RWPE1 (cell line): ENCODE measurements at places on chromosomes 1 and 21.

- peak; percentile 86 for DNase-seq
Measured at GRCh38 chr1:229887043-229887822, 179.8 kb upstream of the GALNT2 start.

DNA sequence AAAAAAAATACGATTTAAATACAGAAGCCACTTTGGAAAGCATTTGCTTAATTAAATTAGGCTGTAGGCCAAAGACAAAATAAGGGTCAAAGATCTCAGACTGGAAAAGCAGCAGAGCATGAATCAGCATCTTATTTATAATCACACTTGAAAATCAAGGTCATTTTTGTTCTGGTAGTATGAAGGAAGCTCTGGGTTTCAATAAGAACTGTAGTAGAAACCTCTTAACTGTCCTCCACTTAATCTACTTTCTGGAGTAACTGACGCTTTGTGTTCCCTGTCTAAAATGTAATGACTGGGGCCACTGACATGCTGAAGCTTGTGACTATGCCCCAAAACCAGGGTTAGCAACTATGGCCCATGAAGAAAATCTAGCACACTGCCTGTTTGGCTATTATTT, 450.7 kb upstream of the ZP4 start:
- DNase-seq: no peak

DNA sequence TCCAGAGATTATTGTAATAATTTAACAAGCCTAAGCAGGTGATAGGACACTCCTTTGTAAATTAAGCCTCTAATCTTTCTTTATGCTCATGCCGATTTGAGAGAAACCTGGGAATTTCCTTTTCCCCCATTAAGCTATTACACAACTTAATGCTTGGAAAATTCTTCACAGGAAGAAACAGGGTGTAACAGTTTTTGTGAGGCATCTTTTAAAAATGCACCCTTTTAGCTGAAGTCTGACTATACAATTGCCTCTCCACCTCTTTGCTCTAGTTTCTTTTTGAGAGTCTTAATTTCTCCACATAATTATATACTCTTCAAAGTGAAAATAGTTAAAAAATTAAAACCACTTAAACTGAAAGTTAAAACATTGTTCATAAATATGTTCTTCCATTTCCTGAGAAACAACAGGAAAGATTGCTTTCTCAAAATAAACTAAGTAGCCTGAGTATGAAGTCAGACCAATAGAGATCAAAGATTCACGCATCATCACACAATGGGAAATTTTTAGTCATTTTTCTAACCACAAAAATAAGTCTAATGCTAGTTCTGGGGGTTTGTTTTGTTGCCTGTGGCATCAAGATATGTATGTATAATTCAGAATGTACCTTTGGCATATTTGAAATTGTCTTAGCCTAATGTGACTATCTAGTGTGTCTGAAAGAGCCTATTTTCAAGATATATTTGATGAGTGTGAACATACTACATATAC, 34.7 kb downstream of the LRRC8D start:
- peak; percentile 61 for DNase-seq

GRCh38 chr1:100390531-100390930, 38.2 kb downstream of the CDC14A start:
- DNase-seq: no peak

DNA sequence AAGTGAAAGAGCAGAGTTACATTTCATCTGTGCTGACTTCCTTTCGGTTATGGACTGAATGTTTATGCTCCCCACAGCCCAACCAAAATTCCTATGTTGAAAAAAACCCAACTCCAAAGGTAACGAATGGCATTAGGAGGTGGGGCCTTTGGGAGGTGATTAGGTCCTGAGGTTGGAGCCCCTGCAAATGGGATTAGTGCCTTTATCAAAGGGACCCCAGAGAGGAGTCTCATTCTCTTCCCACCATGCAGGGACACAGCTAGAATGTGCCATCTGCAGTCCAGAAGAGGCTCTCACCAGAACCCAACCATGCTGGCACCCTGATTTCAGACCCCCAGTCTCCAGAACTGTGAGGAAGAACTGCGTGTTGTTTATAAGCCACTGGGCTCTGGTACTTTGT, 199.3 kb downstream of the TOMM20 start:
- no peak for DNase-seq

DNA sequence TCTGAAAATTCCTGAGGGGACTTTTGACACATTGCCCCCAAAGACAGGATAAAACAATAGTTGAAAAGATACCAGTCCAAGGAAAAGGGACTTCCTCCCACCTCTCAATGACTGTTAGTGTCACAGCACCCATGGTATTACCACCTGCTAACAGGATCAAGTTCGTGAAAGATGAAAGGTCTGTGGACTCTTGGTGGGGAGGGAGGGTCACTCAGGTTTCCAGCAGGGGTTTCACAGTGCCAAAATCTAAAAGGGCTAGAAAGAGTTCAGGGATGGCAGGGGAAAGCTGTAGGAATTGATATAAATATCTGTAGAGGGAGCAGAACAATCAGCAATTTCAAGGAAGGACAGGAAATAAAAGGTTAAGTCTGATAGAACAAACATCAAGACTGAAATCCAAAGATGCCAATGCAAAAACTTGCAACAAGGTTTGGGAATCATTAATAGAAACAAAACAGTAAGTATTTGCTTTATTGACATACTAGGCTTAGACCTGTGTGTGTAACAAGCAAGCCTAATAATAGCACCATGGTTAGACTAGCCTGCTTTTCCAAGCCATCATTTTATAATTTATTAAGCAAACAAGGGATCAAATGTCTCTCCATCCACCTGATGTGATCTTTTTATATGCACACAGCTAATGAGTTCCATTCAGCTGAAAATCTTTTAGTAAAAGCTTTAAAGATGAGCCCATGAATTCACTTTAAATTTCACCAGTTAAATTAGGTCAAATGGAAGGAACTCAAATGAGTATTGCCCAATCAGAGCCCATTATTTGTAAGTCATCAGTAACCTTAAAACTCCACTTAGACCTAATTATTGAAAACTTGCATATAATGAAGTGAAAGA, 3.7 kb downstream of the MCL1 start:
- no peak for DNase-seq

DNA sequence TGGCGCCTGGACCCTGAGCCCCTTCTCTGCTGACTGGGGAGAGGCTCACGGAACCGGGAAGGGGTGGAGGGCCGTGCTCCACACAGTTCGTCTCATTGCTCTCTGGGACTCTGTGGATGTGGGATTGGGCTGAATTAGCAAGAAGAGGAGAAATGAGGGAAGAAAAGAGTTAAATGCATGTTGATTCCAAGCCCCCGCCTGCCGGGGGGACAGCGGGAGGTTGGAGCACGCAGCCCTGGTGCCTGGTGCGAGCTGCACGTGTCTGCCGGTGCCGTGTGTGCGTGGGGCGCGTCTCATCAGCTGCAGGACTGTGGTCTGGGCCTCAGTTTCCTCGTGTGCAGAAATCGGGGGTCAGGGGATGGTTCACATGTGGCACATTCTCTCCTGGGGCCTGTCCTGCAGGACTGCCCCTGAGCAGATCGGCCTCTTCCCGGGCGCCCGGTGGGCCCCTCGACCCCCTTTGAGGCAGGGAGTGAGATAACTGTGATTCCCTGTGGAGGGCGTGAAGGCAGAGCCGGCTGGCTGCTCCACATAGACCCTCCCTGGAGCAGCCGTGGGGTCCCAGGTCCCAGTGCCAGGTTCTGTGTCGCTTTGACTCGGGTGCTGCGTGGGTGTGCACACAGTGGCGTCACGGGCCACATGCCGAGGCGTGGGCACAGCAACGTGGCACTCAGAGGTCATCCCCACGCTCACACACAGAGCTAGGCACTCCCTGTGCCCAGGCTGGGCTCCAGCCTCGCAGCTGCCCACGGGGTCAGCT, 11.4 kb downstream of the SAMD11 start:
- DNase-seq: no peak

- no peak for DNase-seq
Measured at GRCh38 chr1:214719207-214719606, 116.2 kb downstream of the CENPF start.

DNA sequence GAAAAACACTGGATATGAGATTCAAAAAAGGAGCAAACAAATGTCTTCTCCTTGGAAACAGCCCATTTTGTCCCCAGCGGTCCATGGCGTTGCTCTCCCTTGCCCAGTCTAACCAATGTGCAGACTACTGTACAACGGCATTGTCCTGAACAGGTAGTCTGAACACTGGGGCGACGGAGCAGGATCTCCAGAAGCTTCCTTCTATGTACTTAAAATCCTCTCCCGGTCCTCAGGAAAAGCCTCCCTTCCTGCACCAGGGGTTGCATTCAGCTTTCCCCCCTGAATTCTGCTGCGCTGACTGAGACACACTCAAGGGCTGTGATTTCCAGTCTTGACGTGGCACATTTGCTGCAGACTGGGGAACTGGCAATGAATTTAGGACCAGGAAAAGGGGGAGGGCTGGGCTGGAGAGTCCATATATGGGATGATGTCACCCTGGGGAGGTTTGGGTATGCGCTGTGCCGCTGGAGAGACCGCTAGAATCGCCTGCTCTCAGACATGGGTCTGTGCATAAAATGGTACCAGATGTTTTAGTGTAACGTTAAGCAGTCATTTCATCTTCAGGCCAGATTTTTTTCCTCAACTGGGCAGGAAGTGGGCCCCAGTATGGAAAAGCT, 275.9 kb upstream of the C1orf105 start:
- DNase-seq: no peak
